Stimulated activated CD4-positive, alpha-beta T cell treated with anti-CD3 and anti-CD28 coated beads, Interleukin-2, amount 100 ng/mL, for 48 hours (primary cell): ENCODE measurements at places on chromosomes 1 and 21.

GRCh38 chr1:69976896-69977295 lies 228.5 kb downstream of the LRRC40 start:
- no peak for DNase-seq

DNA sequence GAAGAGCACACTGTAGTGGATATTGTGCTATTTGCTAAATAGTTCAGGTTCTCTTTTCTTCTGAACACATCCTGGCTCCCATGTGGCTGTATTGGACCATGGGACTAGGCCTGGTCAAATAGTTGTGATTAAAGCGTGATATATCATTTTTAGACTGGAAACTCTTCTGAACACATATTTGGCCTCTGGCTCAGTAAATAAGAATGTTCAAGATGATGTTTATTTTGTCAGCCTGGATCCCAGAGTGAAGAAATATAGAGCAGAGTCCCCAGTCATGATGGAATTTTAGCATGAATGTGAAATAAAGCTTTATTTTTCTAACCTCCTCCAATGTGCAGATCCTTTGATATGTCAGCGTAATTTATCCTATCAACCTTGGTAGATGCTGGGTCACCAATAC lies 542.6 kb downstream of the ADGRL2 start:
- DNase-seq: no peak

- DNase-seq: no peak
These were observed 33.6 kb upstream of the TNFSF18 start for GRCh38 chr1:173084292-173084691.

DNA sequence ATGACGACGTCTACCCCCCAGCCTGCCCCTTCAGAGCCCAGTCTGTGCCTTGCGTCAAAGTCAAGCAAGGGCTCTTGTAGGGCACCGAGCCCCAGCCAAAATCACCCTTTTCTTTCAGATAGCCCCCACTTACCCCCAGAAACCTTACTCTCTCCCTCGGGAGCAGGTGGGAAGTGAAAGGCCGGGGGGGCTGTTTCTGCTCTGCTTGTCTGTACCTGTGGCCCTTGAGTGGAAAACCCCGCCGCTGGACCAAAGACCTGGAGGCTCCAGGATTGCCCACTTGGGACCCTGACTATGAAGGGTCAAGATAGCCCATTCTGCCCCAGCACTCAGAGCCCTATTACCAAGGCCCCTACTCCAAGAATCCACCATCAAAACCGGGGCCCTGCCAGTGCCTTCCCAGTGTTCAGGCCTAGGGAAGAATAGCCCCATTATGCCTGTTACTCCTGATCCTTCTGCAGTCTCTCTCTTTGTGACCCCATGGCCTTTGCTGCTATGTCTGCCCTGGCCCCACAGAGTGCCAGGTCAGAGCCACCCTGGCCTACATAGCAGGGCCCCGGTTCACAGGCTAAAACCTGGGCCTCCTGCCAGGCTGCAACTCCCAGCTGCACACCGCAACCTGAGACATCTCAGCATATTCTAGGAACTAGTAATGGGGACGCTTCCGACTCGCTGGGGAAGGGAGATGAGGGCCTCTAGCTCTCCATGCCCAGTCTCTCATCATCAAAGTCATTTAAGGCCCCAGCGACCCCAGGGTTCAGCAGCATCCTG lies 22.2 kb upstream of the HPDL start:
- DNase-seq: no peak

- DNase-seq: no peak
These were observed 15.2 kb downstream of the PRXL2B start for GRCh38 chr1:2601721-2602303.

DNA sequence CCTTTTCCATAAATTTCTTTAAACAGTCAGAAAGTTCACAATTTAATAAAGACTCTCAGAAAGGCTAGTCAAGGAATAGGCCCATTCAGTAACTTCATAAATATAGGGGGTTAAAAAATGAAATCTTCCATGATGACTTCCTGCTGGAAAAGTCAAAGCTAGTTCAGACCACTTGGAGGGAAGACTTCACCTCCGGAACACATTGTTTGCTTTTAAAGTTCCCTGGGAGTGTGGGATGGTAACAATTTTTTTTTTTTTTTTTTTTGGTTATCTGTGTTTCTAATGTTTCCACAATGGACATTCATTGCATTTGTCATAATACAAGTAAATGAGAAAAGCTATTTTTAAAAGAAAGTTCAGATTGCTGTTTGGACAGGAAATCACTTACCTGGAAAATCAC lies 18.4 kb upstream of the LAMC2 start:
- no peak for DNase-seq

- no peak for DNase-seq
These were observed 40.8 kb upstream of the POFUT2 start for GRCh38 chr21:45328198-45329091.

DNA sequence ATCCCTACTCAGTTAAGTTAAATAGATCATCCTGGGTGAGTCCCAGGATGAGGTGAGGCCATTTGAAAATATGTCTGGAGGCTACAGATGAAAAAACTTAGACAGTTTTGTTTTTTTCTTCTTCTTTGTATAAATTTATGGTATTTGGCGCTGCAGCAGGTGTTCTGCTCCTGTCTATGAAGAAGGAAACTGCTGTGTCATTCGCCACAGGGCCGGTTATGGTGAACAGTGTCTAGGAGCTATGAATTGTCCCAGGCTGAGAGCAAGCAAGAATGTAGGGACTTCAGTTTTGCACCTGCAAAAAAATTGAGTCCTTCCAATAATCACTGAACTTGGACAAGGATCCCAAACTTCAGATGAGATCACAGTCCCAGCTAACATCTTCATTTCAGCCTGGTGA lies 674.3 kb upstream of the RGS18 start:
- no peak for DNase-seq

GRCh38 chr1:217857061-217857460 lies 225.9 kb downstream of the SPATA17 start:
- DNase-seq: no peak

DNA sequence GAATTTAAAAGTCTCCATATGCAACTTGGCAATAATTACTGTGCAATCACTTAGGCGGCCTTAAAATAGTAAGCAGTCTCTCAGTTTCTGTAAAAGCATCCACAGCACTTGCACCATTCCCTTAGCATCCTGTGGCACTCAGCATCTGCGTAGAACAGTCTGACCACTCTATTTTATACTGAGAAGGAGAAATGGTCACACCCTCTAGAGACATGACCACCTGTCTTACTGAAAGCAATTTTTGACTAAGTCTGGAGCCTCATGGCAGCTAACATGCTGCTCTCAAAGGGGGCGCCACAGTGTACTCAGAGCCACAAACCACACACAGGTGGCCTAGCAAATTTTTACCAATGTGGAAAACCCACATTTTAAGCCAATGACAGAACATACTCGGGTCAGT lies 62.0 kb downstream of the KCNK1 start:
- no peak for DNase-seq

GRCh38 chr1:43526002-43526401 lies 4.7 kb upstream of the PTPRF start:
- DNase-seq: no peak

DNA sequence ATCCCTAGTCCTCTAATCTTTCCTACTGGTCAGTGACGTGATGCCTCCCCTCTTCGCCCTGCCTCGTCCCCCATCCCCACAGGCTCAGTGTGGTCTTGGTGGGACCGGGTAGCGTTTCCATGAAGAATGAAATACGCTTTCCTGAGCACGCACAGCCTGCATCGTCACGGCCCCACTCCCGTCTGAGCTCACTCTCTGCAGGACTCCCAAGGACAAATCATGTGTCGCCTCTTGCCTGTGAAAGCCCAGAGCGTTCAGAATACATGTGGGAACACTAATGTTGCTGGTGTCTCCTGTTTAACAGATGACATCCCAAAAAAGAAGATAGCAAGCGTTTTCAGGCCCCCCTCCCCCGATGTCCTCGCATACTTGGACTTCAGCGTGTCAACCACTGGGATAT lies 49.2 kb downstream of the S100B start:
- DNase-seq: no peak

DNA sequence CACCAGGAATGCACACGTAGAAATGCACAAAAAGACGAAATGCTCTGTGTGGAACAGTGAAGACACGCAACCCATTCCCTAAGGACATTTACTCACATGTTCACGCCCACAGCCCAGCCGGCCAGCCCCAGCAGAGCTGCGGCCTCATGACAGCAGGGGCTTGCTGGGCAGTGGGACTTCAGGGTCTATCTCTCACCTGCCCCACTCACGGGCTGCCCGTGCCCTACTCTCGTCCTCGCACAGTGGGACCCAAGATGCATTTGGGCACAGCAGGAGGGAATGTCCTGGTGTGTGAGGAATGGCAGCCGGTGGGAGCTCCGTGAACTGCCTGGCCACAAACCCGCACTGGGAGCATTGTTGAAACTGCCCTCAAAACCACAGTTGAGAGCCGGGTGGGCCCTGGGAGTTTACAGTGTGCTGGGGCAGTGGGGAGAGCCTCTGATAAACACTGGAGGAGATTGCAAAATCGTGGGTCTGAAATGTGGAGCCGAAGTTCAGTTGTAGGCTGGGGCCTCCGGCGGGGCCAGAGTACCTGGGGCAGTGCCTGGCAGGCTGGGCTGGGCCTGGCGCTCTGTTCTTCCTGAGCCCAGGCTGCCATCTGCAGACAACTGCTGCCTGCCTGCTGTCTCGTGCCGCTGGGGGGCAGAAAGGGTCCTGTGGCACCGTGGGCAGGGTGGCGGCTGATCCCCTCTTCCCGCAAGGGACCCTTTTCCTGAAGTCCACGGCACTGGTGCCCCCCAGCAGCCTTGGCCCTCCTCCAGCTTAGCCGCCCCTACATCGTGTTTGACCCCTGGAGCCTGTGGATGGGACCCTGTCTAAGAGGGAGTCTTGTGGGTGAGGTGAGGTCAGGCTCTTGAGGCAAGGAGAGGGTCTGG lies 20.7 kb upstream of the POFUT2 start:
- DNase-seq: no peak

GRCh38 chr1:98429965-98430443 lies 231.5 kb upstream of the SNX7 start:
- DNase-seq: no peak

DNA sequence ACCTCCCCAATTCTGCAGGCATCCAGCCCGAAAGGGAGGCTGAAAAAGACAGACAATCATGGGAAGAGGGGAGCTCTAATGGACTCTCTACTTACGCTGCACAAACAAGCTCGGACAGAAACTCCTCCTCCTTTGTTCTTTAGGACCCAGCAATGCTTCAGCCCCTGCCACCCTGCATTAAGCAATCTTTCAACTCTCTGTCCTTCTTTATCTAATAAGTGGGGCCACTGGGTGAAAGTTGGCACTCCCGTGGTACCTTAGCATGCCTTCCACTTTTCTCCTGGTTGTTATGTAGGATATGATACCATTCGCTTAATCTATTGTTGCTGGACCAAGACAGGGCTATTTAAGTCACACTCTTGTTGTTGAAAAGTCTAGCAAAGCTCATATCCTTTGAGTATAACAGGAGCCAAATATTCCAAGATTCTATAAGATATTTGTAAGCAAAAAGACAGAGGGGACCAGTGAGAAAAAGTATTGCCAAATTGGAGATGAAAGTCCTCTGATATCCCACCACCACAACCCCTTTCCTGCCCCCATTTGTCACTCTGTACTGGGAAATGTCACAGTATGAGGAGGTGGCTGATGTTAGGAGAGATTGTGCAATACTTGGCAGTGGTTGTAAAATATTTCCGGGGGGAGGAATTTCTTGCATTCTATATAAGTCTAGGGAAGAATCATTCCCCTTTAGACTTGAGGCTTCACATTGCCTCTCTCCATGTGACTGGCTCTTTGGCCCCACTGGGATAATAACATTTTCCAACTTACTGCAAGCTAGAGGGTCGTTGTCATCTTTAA lies 137.3 kb upstream of the GJB5 start:
- no peak for DNase-seq

- no peak for DNase-seq
These were observed 101.9 kb downstream of the PRDM2 start for GRCh38 chr1:13801655-13802486.

DNA sequence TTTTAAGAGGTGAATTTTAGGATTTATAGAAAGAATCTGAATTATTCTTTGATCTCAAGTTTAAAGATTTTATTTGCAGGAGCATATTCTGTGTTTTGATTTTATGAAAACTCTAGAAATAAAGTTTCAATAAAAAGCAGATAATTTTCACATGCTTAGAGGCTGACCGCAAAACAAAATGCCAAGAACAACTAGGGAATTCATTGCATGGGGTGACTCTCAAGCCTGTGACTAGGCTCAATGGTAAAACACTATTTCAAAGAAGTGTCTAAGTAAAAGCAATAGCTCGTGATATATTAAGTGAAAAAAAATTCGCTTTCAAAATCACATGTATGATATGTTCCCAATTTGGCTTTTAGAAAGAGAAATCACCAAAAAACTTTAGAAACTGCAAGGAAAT lies 49.6 kb downstream of the RPL5 start:
- no peak for DNase-seq

DNA sequence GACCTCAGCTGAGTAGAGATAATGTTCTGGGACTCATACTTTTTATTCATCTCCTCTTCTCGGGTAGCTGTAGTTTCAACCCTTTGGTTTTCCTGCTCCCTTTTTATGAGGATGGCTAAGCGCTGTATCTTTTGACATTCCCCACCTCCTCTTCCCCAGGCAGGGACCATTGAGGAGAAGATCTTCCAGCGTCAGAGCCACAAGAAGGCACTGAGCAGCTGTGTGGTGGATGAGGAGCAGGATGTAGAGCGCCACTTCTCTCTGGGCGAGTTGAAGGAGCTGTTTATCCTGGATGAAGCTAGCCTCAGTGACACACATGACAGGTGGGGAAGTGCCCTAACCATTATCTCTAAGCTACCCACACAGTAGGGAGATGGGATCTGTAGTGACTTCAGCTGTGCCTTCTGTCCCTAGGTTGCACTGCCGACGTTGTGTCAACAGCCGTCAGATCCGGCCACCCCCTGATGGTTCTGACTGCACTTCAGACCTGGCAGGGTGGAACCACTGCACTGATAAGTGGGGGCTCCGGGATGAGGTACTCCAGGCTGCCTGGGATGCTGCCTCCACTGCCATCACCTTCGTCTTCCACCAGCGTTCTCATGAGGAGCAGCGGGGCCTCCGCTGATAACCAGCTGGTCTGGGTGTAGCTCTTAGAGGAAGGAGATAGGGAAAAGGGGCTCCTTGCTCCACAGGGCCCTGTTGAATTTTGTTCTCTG lies 25.6 kb downstream of the LRRC41 start:
- DNase-seq: no peak

GRCh38 chr1:83994111-83994510 lies 4.8 kb downstream of the TTLL7 start:
- no peak for DNase-seq

DNA sequence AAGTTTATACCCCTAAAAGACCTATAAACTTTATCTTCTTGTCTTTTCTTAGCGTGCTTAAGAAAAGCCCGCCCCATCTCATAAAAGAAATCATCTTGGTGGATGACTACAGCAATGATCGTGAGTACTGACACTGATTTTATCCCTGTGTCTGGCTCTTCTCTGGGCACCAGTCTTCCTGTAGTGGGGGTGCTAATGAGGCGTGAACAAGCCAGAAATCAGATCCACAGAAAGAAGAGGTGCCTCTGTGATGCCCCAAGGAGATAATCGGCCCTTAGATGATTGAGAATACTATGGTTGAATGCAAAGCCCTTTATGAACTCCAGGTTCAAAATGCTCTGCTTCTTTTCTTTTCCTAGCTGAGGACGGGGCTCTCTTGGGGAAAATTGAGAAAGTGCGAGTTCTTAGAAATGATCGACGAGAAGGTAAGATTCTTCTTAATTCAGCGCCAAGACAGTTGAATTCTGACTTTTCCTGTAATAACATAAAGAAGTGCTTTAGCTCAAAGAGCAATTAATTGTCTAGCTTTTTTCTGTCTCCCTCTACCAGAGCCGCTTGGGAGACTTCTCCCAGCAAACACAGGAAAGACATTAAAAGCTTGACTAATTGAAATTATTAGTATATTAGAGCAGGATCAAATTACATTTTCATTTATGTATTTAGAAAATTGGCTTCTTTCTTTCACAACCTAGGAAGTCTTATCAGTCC lies 169.4 kb downstream of the GALNT2 start:
- DNase-seq: no peak

- no peak for DNase-seq
These were observed 40.9 kb downstream of the SMYD2 start for GRCh38 chr1:214321705-214322453.
